ENCODE measurements at places on chromosomes 4 and X.

- peak; percentile 50 for DNase-seq
Measured at GRCh38 chr4:8547108-8547911, 32.9 kb upstream of the GPR78 start.

GRCh38 chr4:106809076-106809475 lies 227.0 kb downstream of the DKK2 start:
- peak; percentile 16 for DNase-seq

DNA sequence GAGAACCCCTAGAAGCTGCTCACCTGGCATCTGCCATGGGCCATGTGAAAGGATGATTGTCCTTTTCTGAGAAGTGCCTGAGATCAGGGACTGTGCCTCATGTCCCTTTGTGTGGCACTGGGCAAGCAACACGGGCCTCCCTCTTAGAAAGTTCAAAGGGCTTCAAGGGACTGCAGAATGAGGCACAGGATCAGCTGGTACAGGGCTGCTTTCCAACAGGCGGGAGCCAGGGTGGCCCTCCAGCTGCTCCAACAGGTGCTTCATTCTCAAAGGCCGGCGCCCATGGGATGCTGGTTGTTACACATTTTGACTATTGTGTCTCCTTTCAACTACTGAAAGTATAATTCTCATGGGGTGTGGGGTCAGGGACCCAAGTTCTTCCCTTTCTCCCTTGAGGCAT lies 114.7 kb downstream of the ENPP6 start:
- no peak for DNase-seq

DNA sequence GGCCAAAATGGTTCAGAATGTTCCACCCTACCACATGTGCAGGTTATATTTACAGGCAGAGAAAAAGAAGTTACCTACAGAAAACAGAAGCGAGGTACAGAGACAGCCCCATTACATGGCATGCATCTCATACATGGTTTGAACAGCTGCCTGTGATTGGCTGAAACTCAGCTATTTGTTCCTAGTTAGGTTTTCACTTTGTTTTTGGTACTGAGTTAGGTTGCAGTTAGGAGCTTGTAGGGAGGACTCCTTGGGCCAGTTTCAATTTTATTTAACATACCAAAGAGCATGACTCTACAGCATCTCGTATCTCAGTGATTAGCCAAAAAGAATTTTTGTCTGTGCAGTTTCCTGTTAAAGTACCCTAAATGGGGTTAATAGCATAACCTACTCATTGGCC lies 392.0 kb downstream of the MAPK10 start:
- no peak for DNase-seq

DNA sequence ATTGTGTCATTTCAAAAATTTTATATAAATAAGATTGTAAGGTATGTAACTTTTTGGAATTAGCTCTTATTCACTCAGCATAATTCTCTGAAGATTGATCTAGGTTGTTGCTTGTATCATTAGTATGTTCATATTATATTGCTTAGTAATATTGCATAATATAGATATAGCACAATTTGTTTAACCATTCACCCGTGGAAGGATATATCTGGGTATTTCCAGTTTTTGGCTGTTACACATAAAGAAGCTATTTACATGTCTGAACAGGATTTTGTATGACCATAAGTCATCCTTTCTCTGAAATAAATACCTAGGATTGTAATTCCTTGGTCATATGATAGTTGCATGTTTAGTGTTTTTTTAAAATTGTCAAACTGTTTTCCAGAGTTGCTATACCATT lies 82.5 kb downstream of the CPEB2 start:
- DNase-seq: no peak

GRCh38 chr4:119725688-119726330 lies 97.2 kb upstream of the PDE5A start:
- no peak for DNase-seq

- DNase-seq: no peak
Measured at GRCh38 chr4:138894709-138895108, 120.9 kb upstream of the NOCT start.

All from HEK293T (cell line).